ENCODE measurements at places on chromosomes 6 and 20.

- no peak for DNase-seq
Observed at GRCh38 chr6:115666997-115667396, 393.7 kb downstream of the FRK start.

GRCh38 chr6:17705778-17706579 is 746 bp downstream of the NUP153 start:
- peak; percentile 87 for DNase-seq

DNA sequence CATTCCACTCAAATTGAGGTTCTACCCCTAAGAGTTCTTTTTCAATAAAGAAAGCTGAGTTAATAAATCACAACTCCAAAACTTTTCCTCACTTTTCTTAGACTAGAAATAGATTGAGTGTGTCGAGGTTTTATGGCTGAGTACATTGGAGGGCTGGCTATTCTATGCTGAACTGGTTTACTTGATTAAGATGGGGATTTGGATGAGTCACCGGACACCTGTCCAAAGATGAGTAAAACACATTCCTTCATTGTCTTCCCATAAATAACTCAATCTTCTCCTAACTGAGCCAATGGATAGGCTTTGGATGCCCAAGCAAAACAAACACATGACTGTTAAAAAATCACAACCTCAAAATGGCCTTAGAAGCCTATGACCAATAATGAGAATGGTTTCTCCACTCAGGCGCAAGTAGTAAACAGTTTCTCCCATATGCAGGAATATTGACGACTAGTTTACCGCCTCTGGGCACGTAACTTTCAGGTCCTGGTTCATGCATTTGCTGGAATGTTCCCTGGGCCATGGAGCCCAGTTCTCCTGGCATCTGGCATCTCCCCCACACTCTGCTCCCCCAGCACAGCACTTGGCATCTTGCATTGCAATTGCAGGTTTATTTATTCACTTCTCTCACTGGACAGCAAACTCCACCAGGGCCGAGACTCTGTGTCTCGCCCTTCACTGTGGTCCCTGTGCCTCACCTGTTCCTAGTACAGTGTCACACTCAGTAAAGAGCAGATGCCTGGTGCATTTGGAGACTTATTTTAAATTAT is 43.9 kb downstream of the BCAS1 start:
- DNase-seq: no peak

- no peak for DNase-seq
Observed at GRCh38 chr6:145669627-145670034, 65.7 kb downstream of the EPM2A start.

- no peak for DNase-seq
Observed at GRCh38 chr6:131683479-131683878, 17.7 kb downstream of the OR2A4 start.

GRCh38 chr6:17251953-17252352 is 29.2 kb upstream of the RBM24 start:
- DNase-seq: no peak

- DNase-seq: no peak
Observed at GRCh38 chr6:42509765-42510164, 54.1 kb upstream of the UBR2 start.

GRCh38 chr6:7241709-7242645 is 71.0 kb downstream of the SSR1 start:
- no peak for DNase-seq

- DNase-seq: no peak
Observed at GRCh38 chr6:100101644-100102043, 107.6 kb upstream of the MCHR2 start.

GRCh38 chr6:129696843-129697242 is 13.1 kb downstream of the ARHGAP18 start:
- DNase-seq: no peak

- peak; percentile 82 for DNase-seq
Observed at GRCh38 chr20:36572701-36573102, 695 bp upstream of the TGIF2 start.

- DNase-seq: no peak
Observed at GRCh38 chr20:23203951-23204730, 118.0 kb upstream of the CD93 start.

GRCh38 chr6:79708095-79708791 is 77.1 kb downstream of the SH3BGRL2 start:
- no peak for DNase-seq

- no peak for DNase-seq
Observed at GRCh38 chr20:42085366-42085765, 467.2 kb upstream of the CHD6 start.

GRCh38 chr20:20492521-20493332 is 124.8 kb downstream of the INSM1 start:
- DNase-seq: no peak

- no peak for DNase-seq
Observed at GRCh38 chr6:88704980-88705379, 258.4 kb downstream of the RNGTT start.

DNA sequence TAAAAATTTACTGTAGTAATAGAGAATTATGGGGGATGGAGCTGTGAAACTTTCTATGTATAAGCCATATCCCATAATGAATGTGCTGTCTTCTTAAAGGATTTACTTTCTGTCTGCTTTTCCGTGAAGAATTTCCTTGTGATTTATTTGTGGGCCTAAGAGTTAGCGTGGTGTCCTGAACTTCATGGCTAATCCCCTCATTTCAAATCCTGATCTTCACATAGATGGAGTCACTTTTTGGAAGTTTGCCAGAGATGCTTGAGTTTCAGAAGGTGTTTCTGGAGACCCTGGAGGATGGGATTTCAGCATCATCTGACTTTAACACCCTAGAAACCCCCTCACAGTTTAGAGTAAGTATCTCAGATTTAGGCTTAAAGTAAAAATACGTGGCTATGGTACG is 19.4 kb upstream of the CLDN20 start:
- DNase-seq: no peak

DNA sequence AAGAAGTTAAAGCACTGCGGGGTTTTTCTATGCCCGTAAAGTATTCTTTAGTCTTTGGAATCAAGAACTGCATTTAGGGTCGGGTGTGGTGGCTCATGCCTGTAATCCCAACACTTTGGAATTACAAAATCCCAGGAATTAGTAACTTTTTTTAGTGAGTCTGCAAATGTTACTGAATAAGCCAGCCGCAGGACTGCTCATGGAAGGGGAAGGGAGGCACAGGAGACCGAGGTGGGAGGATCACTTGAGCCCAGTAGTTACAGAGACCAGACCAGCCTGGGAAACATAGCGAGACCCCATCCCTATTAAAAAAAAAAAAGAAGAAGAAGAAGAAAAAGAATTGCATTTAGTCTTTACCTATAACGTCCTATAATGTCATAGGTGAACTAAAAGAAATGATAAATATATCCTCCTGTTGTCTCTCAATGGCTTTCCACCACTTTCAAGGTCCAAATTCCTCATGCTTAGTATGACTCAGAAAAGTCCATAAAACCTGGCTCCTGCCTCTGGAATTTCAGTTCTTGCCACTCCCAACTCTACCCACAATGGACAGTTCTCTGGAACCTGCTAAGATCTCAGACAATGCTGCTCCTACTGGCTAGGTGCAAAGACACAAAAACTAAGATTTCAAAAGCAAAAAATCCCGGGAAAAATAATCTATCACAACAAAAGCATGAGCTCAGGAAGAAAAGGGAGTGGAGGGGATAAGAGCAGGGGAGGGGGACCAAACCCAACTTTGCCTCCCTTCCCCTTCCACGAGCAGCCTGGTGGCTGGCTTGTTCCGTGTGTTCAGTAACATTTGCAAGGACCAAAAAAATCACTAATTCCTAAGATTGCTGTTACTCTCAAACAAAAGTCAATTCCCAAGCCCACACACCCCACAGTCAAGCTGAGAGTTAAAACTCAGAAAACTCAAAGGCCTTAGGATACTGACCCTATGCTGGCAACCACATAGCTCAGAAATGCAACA is 39.0 kb downstream of the B4GALT5 start:
- no peak for DNase-seq

DNA sequence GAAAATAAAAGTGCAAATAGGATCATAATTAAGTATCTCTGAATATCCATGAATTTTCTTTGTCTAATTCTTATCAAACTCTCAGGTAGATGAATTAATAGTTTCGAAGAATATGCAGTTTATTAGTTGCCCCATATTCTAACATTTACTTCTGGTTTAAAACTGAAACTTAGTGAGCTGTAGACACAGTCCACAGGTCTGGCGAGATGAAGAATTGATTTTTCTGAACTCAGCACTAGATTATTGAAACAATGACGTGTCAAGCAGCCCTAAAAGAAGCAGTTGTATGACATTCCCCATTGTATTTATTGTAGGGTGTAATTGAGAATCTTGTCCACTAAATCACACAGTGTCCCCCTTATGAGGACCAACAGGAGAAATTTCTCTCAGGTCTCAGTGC is 407.1 kb downstream of the GRIK2 start:
- no peak for DNase-seq
